ENCODE measurements at places on chromosomes 13 and 19.

- DNase-seq = no peak
Measured at GRCh38 chr13:35723821-35724220, 247.3 kb upstream of the MAB21L1 start.

GRCh38 chr13:113652404-113653263, 5.4 kb downstream of the ATP4B start:
- no peak for DNase-seq

GRCh38 chr19:12790628-12791344, 500 bp upstream of the JUNB start:
- DNase-seq = no peak

DNA sequence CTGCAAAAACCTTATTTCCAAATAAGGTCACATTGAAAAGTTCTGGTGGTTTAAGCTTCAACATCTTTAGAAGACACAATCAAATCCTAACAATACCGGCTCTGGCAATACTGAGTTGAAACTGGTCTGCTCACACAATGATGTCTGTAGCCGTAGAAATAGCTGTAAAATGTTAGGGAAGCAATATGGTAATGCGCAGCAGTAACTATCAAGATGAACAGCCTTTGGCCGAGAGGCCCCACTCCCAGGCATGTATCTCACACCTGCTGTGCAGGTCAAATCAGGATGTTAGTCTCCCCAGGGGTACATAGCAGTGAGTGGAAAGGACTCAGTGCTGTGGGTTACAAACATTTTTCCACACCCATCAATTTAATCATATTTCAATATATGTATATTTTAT, 207.1 kb downstream of the KATNAL1 start:
- DNase-seq = no peak

GRCh38 chr13:33870046-33870668, 52.2 kb downstream of the RFC3 start:
- DNase-seq = no peak

DNA sequence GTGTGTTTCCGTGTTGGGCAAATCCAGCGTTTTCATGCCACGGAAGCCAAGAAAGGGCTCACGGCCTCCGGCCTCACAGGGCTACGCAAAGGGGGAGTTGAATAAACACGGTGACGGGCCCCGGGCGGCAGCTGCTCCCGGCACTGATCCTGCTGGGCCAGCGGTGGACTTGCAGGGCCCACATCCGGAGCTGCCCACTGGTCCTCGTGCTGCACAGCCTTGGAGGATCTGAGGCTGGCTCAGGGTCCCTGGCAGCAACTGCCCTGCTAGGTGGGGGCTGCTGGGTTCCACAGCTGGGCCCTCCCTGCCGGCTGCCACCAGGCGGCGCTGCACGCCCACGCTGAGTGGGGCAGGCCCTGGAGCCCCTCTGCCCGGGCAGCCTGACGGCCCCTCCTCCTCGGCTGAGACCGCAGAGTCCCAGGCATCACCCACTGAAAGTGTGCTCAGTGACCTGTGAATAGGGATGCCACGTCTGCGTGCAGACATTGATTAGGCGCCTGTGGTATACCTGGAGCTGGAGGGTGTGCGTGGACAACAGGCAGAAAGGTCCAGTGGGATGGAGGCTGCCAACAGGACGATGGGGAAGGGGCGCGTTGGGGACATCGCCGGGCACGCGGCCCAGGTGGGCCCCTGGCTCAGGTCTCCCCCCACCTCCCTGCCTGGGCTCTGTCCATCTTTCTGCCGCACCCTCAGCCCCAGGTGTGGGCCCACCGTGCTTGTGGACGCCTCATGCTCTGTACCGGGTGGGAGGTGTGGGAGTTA, 5.3 kb upstream of the HCN2 start:
- DNase-seq = no peak

DNA sequence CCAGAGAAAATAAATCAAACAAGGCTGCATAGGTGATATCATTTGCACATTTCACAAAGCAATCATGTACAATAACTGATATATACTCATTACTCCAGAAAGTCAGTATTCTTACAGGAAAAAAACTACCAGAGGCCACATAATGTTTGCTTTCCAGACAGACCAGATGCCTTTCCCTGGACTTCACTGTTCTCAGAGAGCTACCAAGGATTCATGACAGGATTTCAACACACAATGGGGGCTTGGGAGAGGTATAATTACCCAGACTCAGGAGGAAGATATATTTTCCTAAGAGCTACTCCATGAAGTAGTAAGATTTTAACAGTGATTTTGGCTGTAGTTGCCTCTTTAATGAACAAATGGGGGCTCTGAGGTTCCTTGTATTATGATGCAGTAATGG, 110.0 kb downstream of the FOXO1 start:
- no peak for DNase-seq

- DNase-seq = no peak
Measured at GRCh38 chr19:46520616-46521015, 24.9 kb upstream of the PNMA8B start.

GRCh38 chr19:49073514-49074378, 1.2 kb upstream of the KCNA7 start:
- DNase-seq = no peak

- DNase-seq = no peak
Measured at GRCh38 chr13:61695147-61695546, 279.5 kb upstream of the PCDH20 start.

GRCh38 chr19:51820831-51821446, 26.0 kb downstream of the FPR3 start:
- no peak for DNase-seq

- no peak for DNase-seq
Measured at GRCh38 chr13:102688306-102688973, 6.4 kb downstream of the METTL21C start.

DNA sequence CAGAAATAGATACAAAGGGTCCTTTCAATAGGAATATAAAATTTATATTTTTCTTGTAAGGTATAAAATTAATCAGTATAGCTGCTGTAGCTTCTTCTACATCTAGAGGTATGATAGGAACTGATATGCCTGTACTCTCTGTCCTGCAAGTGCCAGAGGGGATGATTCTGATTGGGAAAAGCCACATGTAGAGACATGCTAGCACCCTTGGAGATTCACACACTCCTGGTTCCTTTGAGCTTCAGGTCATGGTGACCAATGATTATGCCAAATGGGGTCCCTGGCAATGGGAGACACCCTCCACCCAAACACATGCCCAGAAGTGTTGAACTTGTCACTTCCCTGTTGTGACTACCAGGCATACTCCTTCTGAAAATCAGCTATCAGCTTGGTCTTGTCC, 14.7 kb upstream of the METTL21C start:
- DNase-seq = no peak

DNA sequence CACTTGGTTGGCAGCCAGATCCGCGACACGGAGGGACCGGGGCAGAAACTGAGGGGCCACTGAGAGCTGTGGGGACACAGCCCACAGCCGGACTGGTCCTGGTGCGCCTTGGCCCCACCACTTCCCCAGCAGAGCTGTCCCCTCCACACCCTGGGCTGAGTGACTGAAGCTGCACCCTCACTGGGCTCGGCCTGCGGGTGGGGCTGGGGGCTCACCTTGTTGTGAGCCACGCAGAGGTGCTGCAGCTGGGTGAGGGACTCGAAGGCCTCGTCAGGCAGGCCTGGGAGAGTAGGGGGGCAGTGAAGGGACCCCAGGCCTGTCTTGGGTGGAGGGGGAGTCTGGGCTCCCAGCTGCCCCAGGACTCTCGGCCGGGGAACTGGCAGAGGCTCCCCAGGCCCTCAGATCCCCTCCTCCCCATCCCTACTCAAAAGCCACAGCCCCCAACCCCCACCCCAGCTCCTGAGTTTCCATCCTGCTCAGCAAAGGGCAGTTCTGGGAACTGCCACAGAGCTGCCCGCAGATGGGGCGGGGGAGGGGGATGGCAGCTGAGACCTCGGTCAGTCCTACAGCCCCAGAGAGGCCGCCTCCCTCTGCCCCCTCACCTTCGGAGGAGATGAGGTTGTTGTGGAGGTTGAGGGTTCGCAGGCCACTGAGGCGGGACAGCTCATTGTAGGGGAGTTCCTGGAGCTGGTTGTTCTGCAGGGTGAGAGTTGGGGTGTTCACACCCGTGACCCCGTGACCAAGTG, 2.3 kb downstream of the PODNL1 start:
- no peak for DNase-seq

- DNase-seq = no peak
Measured at GRCh38 chr19:28634837-28635236, 578.1 kb downstream of the UQCRFS1 start.

DNA sequence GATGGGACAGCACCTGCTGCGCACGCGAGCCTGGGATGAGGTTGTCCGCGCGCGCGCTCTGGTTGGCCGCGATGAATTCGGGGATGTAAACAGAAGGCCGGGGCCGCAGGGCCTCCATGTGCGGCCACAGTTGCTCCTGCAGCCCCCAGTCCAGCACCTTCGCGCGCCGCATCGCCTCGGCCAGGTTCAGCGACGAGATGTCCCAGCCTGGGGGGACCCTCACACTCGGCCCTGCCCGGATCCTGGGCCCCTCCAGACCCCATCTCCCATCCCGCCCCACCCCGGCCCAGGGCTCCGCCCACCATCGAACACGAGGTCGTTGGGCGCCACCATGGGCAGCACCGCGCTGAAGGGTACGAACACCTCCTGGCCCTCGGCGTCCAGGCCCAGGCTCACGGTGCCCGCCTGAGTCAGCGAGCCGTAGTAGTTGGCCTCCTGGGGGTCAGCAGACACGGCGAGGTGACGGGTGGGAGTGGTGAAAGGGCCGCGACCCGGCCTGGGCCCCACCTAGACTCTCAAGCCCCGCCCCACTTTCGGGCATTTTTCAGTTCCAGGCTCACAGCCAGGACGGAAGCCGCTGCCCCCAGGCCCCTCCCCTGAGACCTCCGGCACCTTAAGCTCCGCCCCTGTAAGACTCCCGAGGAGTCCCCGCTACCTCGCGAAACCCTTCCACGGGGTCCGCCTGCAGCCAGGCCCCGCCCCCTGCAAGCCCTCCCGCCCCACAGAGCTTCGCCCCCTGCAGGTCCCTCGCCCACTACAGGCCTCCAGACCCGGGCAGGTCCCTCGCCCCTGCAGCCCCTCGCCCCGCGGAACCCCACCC, 1.1 kb downstream of the ISYNA1 start:
- DNase-seq = peak; percentile 90

- DNase-seq = peak; percentile 71
Measured at GRCh38 chr19:18519962-18520847, 1.7 kb downstream of the ELL start.

- no peak for DNase-seq
Measured at GRCh38 chr19:17259118-17259780, 5.3 kb downstream of the USHBP1 start.

- no peak for DNase-seq
Measured at GRCh38 chr19:41926028-41926762, 2.1 kb downstream of the ERFL start.

DNA sequence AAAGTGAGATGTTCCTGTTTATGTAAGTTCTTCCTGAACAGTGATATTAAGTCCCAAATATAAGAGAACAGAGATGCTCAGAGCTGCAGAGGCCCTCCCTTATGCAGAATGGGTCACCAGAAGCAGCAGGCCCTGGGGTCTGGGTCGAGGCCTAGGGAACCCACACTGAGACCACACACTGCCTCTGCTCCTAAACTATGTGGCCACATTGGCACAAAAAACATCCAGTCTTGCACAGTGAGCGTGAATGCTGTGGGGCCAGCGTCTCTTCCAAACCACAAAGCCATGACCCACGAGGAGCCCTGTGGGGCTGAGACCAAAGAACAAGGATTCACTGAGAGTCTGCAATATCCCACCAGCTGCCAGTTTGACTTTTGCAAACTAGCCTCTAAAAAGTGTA, 23.6 kb downstream of the PROZ start:
- DNase-seq = no peak

GRCh38 chr13:108444448-108444847, 174.9 kb downstream of the TNFSF13B start:
- DNase-seq = no peak

- no peak for DNase-seq
Measured at GRCh38 chr13:77358001-77358400, 31.1 kb upstream of the MYCBP2 start.

DNA sequence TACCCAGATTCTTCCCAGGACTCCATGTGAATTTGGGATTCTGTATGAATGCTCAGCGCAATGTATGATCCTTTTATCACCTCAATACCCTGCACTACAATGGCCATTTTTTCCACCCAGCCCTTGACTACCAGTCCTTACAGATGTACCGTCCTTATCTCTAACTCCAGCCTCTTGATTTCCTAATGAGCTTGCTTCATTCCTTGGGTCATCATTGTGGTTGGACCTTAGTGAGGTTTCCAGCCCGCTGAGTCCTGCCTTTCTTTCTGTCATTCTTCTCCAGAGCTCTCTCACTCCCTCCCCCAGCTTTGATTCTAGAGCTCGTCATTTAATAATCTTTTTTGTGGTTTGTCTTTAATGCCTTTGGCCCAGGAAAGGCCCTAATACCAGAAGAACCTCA, 438.5 kb downstream of the ZNF536 start:
- no peak for DNase-seq

GRCh38 chr13:98819382-98820010, 67.0 kb upstream of the SLC15A1 start:
- DNase-seq = peak; percentile 79

DNA sequence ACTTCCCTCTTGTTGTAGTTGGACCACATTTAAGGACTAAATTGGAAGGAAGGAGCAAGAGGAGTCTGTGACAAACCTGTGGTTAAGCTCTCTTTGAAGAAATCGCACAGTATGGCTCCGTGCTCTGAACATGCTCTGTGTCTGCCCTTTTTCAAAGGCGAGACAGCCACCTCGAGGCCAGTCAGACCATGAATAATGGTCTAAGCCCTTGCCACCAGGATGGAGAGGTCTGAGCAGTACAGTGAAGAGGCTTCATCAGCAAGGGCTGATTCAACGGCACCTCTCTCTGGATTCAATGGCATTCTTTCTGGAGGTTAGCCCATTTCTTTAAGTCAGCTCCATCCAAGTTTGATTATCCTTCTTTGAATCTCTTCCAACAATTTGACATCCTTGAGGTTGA, 30.9 kb downstream of the FAM216B start:
- DNase-seq = no peak

DNA sequence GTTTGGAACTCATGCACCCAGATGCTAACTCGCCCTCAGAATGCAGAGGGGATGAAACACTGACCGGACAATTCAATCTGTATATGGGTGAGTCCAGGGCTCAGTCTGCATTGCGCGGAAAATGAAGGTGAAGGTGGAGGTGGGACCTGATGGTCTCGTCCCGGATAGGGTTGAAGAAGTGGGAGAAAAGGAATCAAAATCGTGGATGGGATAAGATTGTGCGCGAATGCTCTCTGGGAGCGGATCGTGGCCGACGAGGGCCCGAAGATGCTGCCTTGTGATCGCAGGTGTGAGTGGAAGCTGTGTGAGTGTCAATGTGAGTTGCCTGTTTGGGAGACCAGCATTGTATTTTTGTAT, 594 bp upstream of the ZNF850 start:
- DNase-seq = no peak

GRCh38 chr13:113542751-113543424, 41.7 kb upstream of the TFDP1 start:
- no peak for DNase-seq

- no peak for DNase-seq
Measured at GRCh38 chr19:1457031-1457739, 7.3 kb downstream of the APC2 start.

DNA sequence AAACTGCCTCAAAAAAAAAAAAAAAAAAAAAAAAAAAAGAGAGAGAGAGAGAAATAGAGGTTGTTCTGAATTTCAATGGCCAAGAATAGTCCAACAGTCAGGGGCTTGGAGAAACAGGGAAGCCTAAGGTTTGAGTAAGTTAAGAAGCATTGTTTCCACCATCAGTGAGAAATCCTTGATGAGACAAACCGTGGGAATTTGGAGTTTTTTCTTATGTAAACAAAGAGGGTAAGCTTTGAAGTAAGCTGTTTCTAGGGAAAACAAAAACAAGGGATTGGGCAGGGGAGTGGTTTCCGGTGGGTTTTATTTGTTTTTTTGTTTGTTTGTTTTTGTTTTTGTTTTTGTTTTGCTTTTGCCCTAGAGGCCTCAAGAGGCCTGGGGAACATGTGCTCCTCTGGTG, 11.2 kb upstream of the ERVV-1 start:
- DNase-seq = no peak

Data from umbilical cord (tissue), 2 donors.